ENCODE measurements at places on chromosomes 11 and 22.
A peak's percentile ranks its signal among the peaks of the same experiment; 100 is the strongest.

GRCh38 chr22:20532256-20532993 lies 25.0 kb downstream of the MED15 start:
- DNase-seq, result peak; percentile 55

- DNase-seq, result no peak
Measured at GRCh38 chr11:23497040-23497439, 636.8 kb upstream of the CCDC179 start.

DNA sequence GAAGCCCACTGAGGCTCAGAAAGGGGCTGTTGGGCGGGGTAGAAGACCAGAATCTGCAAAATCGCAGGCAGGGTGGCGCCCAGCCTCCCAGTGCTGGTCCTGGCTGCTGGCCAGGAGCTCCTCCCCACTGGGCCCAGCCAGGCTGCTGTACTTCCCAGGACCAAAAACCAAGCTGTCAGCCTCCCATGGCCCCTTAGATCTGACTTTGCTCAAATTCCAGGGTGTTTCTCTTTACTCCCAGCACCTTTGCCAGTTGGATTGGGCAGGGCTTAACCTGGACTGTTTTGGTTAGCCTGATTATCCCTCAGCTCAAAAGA lies 44.2 kb upstream of the WEE1 start:
- DNase-seq, result peak; percentile 30

DNA sequence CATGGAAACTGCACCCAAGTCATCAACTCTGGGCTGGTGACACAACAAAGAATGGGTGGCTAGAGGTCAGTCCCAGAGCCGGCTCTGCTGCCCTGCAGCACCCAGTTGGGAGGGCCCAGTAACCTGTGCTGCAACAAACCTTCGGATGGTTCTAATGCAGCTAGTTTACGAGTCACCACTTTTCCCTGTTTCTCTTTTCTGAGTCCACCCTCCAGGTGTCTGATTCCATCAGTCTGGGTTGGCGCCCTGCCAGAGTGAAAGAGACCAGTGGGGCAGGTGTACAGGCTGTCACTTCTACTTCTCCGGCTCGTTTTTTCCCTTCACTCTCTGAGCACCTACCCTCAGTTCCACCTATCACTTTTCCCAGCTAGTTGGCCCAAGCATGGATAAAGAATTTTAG lies 572.9 kb downstream of the NTM start:
- no peak for DNase-seq

DNA sequence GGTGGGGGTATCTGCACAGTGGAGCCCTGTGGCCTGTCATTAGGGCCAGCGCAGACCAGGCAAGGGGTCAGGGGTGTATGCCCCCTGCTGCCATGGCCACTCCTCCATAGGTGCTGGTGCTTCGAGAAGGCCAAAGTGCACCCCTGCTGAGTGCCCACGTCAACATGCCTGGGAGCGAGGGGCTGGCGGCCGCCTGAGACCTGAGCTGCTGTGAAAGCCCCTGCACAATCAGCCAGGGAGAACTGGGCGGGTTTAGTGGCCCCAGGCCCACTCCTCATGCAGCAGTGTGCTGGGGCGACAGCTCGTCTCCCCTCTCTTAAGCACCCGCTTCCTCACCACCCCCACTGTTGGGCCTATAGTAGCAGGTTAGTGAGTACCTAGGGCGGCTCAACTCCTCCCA lies 14.0 kb downstream of the ZDHHC24 start:
- no peak for DNase-seq

DNA sequence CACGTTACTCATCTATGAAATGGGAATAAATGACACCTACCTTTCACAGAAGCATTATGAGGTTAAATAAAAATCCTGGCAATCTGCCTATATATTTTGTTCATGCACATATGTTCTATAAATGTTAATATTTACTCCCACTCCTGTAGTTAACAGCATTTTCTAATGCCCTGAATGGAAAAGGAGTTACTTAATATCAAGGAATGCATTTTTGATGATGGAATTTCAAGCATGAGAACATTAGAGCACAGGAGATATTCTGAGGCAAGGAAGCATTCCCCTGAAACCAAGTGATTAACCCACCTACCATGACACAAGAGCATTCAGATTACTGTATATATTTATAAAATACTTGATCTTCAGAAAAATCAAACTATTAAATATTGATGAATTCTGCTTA lies 102.1 kb downstream of the ARHGAP32 start:
- peak; percentile 33 for DNase-seq

GRCh38 chr11:71131861-71132260 lies 120.5 kb downstream of the SHANK2 start:
- no peak for DNase-seq

Data from fibroblast of skin of scalp (primary cell).